Kidney (tissue), 22 donors: ENCODE measurements at places on chromosomes 1 and 21.

DNA sequence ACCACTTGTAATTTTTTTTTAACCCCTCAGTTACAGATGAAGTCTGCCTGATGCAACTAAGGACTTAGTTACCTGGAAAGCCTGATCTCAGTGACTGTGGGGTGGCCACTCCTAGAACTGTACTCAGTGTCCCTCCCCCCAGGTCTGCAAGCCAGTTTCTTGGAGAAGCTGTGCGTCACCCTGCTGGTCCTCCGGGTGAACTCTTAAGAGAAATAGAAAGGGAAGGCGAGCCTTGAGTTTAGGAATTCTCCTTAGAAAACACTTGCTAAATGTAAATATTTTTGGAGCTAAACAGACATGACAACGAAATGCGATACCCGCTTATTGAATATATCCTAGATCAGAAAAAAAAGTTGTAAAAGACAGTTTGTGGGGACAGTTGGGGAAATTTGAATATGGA lies 730 bp downstream of the SLC16A4 start:
- DNase-seq = no peak

- DNase-seq = no peak
These were observed 132.6 kb upstream of the DUSP10 start for GRCh38 chr1:221874285-221875003.

DNA sequence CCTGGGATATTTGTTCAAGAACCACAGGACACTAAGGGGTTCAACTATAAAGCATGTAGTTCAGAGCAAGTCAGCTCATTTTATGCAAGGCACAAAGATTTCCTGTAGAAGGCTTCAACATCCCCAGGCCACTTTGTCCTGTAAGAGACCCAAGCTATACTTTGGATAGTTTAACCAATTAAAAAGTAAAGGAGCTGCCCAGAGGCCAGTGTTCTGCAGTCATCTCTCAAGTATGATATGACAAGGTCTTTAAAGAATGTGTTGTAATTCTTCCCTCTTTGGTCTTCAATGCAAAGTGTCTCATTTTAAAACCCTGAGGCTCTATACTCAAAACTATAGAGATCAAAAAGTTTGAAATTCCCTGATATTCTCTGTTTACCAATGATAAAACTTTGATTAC lies 34.1 kb downstream of the KRTAP20-3 start:
- DNase-seq = no peak

GRCh38 chr1:167492481-167492910 lies 25.8 kb downstream of the CD247 start:
- DNase-seq = no peak

GRCh38 chr1:22489823-22490222 lies 38.2 kb downstream of the ZBTB40 start:
- no peak for DNase-seq

- no peak for DNase-seq
These were observed 125.1 kb downstream of the ZBTB18 start for GRCh38 chr1:244176201-244176600.

GRCh38 chr1:118751166-118751565 lies 237.0 kb downstream of the TBX15 start:
- no peak for DNase-seq

GRCh38 chr1:210302501-210302900 lies 26.2 kb upstream of the HHAT start:
- DNase-seq = no peak

DNA sequence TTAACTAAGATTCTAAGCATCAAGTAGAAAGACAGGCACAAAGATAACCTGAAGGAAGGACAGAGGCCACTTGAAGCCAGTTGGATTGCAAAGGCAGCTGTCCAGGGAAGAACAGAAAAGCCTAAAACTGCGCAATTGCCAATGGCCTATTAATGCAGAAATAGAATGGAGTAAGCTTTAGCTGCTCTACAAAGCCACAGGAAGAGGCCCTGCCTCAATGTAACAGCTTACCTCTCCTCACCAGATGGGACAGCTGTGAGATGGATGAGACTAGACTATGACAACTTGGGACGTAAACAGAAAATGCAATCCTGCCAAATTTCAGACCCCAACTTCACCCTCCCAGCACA lies 176.5 kb downstream of the EIF4G3 start:
- DNase-seq = no peak

GRCh38 chr1:66752671-66753371 lies 562 bp downstream of the DYNLT5 start:
- DNase-seq = no peak

GRCh38 chr1:215599418-215600074 lies 32.4 kb downstream of the KCTD3 start:
- DNase-seq = no peak

GRCh38 chr1:154608397-154609270 lies 648 bp upstream of the ADAR start:
- peak; percentile 57 for DNase-seq

GRCh38 chr1:198910816-198911215 lies 272.0 kb downstream of the PTPRC start:
- no peak for DNase-seq

- DNase-seq = no peak
These were observed 7.9 kb downstream of the CSDE1 start for GRCh38 chr1:114749835-114750234.

- DNase-seq = peak; percentile 71
These were observed 554.6 kb downstream of the SMYD3 start for GRCh38 chr1:245952383-245953026.

DNA sequence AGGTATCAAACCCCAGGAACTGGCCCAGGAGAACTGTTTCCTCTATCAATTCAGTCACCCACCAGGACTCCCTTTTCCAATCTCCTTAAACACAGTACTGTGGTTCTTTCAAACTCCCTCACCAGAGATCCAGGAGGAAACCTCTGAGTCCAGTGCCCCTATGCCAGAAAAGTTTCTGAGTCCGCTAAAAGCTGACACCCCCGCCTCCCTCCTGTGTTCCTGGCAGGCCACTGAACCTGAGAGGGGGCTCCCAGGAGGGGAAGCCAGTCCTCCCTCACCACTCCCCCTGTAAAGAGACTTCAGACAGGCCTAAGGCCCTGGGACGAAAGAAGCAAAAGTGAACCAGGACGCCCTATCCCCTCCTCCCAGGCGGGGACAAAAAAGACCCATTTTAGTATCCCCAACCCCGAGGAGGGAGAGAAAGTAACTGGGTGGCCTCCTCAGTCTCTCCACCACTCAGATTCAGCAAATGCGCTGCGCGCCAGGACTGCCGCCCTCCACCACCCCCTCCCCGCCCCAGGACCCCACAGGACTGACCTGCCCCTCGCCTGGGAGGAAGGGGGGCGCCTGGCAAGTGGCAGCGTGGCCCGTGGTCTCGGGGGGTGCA lies 624 bp downstream of the SLC41A1 start:
- peak; percentile 67 for DNase-seq

- no peak for DNase-seq
These were observed 4.7 kb upstream of the HHAT start for GRCh38 chr1:210323957-210324356.
